ENCODE measurements at places on chromosomes 2 and 18. TPM values are rescaled to one million over a fixed set of nuclear protein-coding genes. Genes with fewer than 3 reads are reported as not detected.

The WDR33 gene
- total RNA-seq = 60.9 TPM

The PMAIP1 gene
- 1.2 TPM for total RNA-seq

The COL5A2 gene
- total RNA-seq = 45.7 TPM

The WIPF1 gene
- total RNA-seq = 107 TPM

The COL6A3 gene
- 198 TPM for total RNA-seq

The MTLN gene
- 31.9 TPM for total RNA-seq

The SKA1 gene
- total RNA-seq = 0.36 TPM

The GALNT14 gene
- total RNA-seq = 1.2 TPM

The SCYGR4 gene
- not detected for total RNA-seq

The TUBB8B gene
- not detected for total RNA-seq

DNA sequence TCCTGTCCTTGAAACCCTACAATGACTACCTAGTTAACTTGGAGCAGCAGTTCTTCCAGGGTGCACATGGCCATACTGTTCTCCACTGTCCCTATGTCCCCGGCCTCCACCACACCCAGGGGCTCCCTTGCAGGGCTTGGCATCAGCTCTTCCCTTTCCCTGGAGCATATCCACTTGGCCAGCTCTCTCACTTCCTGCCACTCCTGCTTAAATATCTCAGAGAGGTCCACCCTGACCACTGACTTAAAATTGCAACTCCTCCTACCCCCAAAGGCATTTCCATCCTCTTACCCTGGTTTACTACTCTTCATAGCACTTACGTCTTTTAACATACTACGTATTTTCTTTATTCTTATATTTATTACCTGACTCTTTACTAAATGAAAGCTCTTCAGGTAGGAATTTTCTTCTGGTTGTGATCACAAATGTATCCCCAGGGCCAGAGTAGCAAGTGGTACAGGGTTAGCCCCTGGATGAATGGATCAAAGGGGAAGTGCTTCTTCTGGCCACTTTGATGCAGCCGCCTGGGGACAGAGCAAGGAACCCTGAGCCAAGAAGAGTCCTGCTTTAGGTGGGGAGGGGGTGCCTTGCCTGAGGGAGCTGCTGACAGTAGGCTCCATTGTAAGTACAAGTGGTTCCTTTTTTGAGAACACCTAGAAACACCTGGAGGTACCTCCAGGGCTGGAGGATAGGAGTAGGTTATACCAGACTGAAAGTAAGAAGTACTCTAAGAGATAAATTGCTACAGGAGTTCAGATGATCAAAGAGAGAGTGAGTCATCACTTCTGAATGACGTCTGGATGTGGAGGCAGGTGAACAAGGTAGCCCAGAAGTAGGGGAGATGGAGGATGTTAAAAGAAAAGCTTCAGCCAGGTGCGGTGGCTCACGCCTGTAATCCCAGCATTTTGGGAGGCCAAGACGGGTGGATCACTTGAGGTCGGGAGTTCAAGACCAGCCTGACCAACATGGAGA lies 82.2 kb downstream of the SOCS6 start:
- DNase-seq = no peak

DNA sequence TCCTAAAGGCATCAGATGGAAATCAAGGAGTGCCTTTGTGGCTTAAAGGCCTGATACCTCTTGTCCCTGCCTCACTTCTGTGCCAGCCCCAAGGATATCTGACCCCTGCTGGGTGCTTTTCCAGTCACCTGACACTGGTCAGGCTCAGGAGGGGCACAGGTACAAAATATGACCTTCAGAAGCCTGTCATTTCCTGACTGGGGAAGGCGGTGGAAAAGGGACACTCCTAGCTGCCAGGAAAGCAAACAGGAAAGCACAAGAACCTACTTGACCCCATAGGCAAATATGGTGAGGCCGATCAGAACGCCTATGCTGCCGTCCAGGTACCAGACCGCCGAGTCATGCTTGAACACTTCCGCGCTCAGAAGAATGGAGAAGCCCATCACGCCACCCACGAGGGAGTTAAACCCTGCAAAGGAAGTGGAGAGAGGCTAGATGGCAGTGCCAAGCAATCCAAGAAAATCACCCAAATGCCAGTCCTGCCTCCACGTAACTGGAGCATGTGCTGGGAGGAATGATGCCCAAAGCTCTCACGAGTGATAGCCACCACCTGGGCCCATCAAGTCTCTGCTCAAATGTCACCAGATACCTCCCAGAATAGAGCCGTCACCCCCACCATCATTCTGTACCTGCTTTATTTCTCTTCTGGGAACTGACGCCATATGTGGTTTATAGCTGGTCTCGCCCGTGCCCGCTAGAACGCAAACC lies 204.0 kb downstream of the MGAT5 start:
- peak; percentile 43 for DNase-seq

DNA sequence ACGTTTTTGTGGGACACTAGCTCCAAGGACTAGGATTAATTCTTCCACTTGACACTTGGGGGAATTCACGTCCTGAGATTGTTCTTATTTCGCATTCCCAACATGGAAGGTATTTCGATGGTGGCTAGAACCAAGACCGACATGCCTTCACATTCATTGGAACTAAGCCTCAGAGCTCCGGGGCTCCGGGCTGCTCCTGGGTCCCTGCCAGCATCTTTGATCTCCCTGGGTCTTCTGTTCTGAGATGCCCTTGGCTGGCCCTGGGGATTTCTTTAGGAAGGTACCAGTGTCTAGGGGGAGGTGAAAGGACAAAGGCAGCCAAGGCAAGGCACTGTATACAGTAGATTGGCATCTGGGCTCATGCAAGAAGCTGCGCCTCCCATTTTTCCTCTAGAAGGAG lies 76.8 kb downstream of the DYSF start:
- peak; percentile 46 for DNase-seq

GRCh38 chr18:66819235-66819634 lies 215.3 kb upstream of the CDH19 start:
- no peak for DNase-seq

DNA sequence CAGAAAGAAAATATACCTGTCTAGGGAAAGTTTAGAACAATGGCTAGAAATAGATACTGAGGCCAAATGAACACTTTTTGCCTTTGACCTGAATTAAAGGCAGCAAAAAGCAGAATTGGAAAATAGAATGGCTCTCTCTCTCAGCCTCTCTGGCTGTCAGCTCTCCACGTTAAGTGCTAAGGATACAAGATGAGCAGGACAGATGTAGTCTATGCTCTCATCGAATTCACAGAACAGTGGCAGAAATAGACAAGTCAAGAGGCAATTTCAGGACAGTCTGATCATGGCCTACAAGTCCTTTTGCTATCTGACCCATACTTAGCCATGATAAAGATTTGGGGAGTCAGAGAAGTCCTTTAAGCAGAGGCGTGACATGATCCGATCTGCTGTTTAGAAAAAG lies 120.2 kb upstream of the CREB1 start:
- DNase-seq = no peak

DNA sequence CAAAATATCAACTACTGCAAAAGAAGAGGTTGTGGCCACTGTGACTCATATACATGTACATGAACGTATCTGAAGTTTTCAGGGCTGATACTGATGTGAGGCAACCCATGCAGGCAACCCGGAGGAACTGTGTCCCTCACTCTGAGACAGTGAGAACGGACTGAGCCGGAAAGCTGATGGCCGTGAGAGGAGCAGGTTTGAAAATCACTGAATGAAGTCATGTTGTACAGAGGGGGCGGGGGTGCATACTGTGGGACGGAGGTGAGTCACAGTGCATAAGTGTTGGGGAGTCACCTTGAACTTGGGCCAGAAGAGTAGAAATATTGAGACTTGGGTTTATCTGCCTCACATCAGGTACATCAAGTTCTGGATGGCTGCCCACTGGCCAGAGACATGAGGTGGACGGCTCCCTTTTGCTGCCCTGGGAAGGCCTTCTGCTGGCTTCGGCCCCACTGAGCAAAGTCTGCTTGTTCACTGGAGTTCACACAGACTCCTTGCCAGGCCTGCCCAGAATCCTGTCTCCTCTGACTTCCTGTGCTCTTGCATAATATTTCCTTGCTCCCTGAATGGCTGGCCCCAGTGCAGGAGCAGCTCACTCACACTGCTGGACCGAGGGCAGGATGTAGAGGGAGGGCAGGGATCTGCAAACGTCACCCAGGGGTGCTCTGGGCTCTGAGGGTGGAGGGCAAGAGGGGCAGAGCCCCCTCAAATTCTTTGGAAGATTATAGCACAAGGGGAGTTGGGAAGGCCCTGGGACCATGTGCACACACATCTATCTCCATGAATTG lies 18.1 kb downstream of the EPAS1 start:
- peak; percentile 84 for DNase-seq

DNA sequence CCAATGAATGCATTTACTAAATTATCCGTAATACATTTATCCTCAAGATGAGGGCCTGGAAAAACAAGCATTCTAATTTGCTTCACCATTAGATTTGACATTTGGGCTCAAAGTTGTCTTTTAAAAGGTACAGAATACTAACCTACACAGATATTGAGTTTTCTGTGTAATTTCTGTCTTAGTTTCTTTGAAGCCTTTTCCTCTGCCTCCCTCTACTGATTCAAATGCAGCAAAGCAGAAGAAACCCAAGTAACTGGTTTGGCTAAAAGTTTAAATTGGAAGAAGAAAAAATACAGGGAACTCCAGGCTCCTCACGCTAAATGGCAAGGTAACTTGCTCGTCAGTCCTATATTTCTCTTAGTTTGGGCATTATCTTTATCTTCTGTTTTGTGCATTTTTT lies 53.3 kb upstream of the SLC5A7 start:
- no peak for DNase-seq

GRCh38 chr2:98533547-98533946 lies 74.8 kb downstream of the COA5 start:
- DNase-seq = no peak

GRCh38 chr2:226030788-226031646 lies 631.5 kb downstream of the NYAP2 start:
- peak; percentile 70 for DNase-seq

GRCh38 chr18:39841482-39842365 lies 2113.3 kb upstream of the PIK3C3 start:
- DNase-seq = peak; percentile 66

DNA sequence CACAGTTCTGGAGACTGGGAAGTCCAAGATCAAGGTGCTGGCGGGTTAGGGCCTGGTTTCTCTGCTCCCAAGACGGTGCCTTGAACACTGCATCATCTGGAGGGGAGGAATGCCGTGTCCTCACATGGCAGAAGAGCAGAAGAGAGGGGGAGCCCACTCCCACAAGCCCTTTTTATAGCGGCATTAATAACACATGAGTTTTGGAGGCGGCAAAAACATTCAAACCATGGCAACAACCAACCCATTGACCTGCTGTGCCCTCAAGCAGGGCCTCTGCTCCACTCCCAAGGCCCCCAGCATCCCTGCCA lies 62.0 kb downstream of the SMAD7 start:
- DNase-seq = no peak

GRCh38 chr2:210503725-210504191 lies 27.2 kb upstream of the LANCL1 start:
- DNase-seq = no peak

DNA sequence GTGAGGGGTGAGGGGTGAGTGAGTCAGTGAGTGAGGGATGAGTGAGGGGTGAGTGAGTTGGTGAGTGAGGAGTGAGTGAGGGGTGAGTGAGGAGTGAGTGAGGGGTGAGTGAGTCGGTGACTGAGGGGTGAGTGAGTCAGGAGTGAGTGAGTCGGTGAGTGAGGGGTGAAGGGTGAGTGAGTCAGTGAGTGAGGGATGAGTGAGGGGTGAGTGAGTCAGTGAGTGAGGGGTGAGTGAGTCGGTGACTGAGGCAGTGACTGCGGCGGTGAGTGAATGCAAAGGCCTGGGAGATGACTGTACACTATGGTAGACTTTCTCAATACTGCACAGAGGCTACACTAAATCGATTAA lies 16.6 kb downstream of the THAP4 start:
- no peak for DNase-seq

GRCh38 chr2:236932831-236933361 lies 152.8 kb upstream of the COPS8 start:
- no peak for DNase-seq

GRCh38 chr18:42184685-42185477 lies 229.8 kb downstream of the PIK3C3 start:
- no peak for DNase-seq

- no peak for DNase-seq
Observed at GRCh38 chr18:45802814-45803492, 22.5 kb upstream of the SIGLEC15 start.

DNA sequence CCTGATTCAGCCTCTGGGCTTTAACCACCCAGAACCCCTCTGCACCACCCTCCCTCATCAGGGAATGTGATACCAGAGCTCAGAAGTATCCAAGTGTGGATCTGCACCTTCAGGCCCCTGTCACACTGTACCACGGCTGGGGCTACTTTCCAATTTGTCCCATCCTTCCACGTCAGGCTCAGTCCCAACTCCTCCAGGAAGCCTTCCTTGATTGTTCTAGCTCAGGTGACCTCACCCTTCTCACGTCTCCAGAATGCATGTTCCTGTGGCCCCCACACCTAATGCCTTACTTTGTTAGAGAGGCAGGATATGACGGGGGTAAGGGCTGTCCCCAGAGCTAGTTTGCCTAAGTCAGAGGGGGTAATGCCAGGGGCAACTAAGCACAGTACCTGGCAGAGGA lies 134.3 kb downstream of the TFCP2L1 start:
- no peak for DNase-seq

- no peak for DNase-seq
Observed at GRCh38 chr2:108414256-108414876, 34.6 kb upstream of the GCC2 start.

All from sciatic nerve (tissue), 2 donors.